Activated T-cell treated with anti-CD3 and anti-CD28 coated beads, Interleukin-2, amount 50 U/mL, for 48 hours (primary cell): ENCODE measurements at places on chromosomes 2 and 18.

DNA sequence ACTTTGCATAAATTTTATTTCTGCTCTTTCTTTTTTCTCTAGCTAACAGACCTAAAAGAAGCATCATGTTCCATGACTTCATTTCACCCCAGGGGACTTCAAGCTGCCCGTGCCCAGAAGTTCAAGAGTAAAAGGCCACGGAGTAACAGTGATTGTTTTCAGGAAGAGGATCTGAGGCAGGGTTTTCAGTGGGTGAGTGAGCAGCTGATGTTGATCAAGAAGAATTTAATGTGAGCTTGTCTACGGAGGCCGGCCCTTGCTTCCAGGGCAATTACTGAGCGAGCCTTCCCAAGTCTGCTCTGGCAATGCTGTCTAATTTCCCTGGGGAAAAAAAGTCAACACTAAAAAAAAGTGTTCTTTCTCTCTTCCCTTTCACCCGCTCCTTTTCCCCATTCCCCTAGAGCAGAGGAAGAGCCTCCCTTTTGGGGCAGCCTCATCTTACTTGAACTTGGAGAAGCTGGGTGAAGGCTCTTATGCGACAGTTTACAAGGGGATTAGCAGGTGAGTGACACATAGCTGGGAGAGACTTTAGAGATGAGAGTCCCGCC, 1.2 kb downstream of the CDK15 start:
- no peak for DNase-seq

DNA sequence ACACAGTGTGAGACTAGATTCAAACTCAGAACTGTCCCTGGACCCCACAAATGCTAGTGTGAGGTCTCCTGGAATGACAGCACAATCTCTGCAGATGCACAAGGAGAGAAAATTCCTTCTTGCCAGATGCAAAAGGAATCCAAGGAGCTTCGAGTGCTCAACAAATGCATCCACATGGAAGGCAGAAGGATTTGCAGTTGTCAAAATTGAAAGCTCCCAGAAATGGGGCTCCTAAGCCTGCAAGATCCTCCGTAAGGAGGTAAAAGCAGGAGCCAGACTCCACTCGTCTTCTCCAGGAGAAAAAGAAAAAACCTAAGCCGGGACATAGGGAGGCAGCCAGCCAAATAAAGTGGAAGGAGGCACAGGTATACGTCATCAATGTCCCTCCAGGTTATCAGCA, 355.0 kb upstream of the KLHL29 start:
- no peak for DNase-seq

DNA sequence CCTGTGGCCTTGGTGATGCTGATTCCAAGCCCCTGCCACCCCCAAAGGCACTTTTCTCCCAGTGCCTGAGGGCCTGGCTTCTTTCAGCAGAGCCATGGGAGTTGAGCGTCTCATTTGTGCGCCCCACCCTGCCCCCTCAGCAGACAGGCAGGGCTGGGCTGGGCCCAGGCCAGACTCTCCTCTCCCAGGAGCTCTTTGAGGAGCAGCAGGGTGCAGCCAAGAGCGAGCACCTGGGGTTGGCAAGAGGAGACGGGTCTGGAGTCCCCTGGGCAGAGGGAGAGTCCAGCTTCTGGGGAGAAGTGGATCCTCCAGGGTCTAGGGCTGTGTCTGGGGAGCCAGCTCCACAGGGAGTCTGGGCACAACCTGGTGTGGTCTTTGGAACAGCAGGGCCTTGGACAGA, 21.2 kb downstream of the NPPC start:
- no peak for DNase-seq

DNA sequence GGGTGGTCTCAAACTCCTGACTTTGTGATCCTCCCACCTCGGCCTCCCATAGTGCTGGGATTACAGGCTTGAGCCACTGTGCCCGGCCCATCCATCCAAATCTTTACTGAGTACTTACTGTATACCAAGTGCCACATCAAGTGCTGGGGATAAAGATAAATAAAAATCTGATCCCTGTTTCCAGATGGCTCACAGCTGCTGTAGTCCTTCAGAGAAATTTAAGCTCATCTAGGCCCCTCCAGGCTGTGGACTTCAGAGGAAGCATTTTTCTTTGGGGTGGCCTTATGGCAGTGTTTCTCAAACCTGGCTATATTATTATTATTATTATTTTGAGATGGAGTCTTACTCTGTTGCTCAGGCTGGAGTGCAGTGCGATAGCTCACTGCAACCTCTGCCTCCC, 33.7 kb upstream of the GTF2A1L start:
- DNase-seq = no peak

DNA sequence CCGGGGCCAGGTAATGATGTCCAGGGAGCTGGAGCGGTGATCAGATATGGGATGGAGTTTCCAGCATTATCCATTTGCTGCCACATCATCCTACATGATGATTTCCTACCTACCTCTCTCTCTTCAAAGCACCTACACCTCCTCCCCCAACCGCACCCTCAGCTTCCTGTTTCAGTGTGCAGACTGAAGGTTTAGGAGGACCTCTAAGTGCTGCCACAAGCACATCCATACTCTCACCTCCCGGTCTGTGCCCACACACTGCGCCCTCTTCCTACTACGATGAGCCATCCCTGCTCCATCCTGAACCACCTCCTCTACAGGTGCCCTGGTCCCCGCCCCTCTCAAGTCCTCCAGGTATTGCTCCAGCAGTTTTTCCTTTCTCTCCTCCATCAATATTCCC, 123.7 kb downstream of the ALPK2 start:
- DNase-seq = no peak

DNA sequence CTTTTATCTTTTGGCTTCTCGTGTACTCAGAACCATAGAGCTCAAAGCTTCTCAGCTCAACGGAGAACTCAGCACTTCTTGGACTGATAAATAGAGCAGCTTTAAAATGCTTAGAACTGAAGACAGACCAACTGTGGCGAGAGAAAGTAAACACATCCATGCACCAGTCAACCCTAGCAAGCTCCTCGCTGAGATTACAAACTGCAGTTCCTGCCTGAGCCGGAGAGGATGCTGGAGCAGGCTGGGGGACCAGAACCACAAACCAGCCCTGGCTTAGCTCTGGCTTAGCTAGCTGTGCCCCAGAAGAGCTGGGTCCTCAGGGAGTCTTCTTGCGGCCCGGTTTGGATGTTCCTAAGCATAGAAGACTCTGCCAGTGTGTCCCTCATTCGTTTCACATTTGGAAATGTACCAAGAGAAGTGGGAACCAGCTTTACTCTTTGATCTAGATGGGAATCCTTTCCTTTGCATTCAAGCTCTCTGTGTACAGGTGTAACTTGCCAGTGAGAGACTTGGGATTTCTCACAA, 5.6 kb downstream of the PAX8 start:
- DNase-seq = no peak

- no peak for DNase-seq
Measured at GRCh38 chr2:137231628-137232027, 466.3 kb downstream of the THSD7B start.
